ENCODE measurements at places on chromosomes 7 and 10.

DNA sequence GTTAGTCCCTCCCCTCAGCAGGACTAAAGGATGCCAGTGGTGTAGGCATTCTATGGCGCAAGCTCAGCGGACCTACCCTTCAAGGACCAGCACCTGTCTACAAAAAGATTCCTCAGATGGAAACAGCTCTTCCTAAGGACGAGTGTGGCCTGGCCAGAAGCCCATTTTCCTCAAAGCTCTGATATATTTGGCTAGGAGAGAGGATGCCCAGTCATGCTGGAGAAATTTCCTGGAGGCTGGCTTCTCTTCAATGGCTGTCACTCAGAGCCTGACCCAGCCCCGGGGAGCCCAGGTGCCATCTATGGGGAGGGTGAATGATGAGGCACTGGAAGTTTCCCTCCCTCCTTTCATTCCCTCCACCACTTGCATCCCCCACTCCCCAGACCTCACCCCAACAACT lies 111.5 kb downstream of the PLXNA4 start:
- no peak for DNase-seq

- no peak for DNase-seq
Observed at GRCh38 chr7:143406002-143406357, 2.7 kb downstream of the EPHA1 start.

- no peak for DNase-seq
Observed at GRCh38 chr7:70489813-70490212, 642.1 kb upstream of the GALNT17 start.

- no peak for DNase-seq
Observed at GRCh38 chr7:111005445-111005844, 85.5 kb upstream of the LRRN3 start.

GRCh38 chr7:141999058-141999623 lies 3.5 kb downstream of the MGAM start:
- DNase-seq: no peak

DNA sequence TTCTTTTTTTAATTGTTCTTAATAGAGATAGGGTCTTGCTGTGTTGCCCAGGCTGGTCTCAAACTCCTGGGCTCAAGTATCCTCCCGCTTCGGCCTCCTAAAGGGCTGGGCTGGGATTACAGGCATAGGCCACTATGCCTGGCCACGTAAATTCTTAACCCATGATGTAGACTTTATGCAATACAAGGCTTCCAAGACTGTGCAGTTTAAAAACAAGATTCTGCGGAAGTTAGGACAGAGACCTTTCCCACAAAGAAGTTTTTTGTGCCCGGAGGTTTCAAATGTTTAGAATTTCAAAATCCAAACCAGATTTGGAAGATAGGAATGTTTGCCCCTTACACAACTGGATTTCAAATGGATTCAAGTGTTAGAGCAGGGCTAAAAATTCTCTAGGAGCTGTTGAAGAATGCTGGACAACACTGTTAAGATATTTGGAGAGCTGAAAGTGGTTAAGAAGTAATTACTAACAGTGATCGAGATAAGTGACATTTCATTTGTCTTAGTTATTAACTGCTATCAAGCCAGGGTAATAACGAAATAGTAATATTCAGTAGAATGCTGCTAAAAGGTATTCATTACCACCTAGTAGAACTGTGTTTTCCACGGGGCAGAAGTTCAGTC lies 7.4 kb downstream of the APBB1IP start:
- no peak for DNase-seq

- no peak for DNase-seq
Observed at GRCh38 chr10:87093632-87094372, 841 bp downstream of the GLUD1 start.

- no peak for DNase-seq
Observed at GRCh38 chr7:128379900-128380479, 18.5 kb upstream of the PRRT4 start.

DNA sequence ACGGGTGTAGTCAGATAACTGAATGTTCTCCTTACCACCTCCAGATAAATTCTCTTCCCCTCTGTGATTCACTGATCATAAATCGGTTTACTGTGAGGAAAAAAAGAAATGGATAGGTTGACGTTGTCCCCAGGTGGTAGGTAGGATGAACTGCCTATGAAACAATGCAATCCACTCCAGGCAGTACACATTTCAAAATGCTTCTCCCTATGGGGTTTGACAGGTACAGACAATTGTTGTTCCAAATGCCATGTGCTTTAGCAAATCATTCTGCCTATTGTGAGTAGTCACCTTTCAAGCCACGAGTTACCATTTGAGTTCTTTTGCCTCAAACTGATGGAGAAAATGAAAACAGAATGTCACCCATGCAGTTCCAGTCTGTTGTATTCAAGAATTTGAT lies 21.8 kb downstream of the VIM start:
- no peak for DNase-seq

- DNase-seq: no peak
Observed at GRCh38 chr7:124655990-124656389, 109.6 kb downstream of the GPR37 start.

DNA sequence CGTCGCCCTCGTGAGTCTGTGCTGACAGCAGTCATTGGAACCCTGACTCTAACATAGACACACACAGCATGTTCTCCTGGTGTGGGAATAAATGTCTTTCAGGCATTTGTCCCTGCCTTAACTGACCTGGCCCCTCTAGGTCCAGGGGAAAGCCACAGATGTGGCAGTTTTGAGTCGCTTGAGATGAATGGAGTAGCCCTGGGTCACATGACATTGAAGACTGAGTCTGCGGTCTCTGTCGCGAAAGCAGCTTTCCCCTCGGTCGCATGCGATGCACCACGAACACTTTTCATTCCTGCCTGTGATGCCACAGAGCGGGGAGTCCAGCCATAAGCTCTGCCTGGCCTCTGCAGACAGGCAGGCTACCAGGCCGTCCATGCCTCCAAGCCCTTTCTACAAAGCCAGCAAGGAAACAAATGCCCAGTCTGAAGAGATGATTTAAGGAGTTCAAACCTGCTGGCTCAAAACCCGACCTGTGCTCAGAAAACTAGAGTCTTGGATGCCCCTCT lies 172.3 kb downstream of the WDR37 start:
- no peak for DNase-seq

DNA sequence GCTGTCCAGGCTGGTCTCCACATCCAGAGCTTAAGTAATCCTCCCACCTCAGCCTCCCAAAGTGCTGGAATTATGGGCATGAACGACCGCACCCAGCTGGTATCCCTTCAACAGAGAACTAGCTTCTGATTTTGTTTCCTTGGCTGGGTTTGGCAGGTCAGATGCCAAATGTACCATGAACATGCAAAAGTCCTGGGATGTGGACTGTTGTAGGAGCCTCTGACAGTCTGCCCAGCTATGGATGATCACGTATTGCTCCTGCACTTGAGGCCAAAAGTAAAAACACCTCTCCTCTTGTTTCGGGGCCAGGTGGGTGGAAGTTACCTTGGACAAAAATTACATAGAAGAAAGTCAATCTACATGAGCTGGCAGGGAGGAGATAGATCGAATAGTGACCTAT lies 699.5 kb downstream of the TYW1 start:
- DNase-seq: no peak

DNA sequence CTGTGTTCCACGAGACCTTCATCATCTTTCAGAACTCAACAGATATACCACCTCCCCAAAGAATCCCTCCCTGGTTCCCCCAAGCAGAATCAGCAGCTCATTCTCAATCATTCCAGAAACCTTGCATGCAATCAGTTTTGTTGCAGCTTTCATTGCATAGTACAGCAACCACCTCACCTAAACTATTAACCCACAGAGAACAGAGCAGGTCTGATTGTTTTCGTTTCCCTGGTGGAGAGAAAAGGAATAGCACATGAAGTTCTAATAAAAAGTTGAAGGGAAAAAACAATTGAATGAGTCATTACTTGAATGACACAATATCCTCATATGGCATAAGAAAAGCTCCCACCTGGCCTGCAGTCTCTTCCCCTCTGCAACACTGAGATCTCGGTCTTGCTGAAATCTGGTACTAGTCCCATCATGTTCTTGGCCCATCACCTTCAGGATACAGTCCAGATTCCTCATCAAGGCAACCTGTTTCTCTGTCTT lies 147.1 kb upstream of the GDF10 start:
- DNase-seq: no peak

- DNase-seq: no peak
Observed at GRCh38 chr10:61301575-61301974, 151.6 kb downstream of the TMEM26 start.

GRCh38 chr10:15245530-15245929 lies 77.0 kb upstream of the NMT2 start:
- DNase-seq: no peak

DNA sequence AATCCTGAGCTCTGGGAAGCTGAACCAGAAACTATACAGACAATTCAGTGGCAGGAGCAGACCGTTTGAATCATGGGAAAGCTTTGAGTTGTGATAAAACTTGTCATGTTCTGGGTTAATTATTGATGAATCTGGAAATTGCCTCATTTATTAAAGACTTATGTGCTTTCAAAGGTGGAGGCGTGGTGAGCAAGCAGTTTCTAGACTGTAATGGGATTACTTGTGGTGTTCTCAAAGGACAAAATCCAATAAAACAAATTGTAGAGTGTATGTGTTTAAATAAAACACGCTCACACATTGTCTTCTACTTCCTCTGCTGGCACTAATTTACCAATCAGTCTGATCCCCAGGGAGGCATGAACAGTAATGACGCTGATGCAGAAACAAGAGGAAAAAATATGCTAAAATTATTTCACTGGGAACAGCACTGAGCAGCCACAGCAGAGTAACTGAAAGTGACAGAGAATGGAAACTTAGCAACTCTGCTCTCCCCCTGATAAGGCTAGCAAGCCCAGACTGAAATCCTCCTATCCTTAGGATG lies 25.1 kb downstream of the PARD3 start:
- no peak for DNase-seq

DNA sequence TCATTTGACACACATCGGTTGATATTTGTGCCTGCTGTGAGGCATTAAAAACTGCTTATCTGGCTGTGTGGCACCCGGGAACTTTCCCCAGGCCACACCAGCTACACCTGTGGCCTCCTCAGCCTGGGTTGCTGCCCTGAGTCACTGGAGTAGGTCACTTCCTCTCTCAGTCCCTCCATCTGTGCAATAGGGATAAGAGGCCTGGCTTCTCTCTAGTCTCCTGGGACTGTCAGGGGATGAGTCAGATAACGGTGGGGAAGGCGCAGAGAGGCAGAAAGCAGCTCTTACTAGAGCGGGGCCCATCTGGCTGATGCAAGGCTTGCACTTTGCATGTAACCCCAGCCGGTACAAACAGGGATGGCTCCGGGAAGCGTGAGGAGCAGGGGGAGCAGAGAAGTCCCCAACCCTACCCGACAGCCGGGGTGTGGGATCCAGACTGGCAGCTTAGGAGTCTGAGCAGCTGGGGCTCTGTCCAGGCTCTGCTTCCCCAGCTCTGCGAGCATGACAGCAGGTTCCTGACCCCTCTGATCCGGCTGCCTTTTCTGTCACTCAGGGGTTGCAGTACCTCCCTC lies 34.0 kb downstream of the DNAJB12 start:
- DNase-seq: no peak
